Eye (tissue), 1 donor: ENCODE measurements at places on chromosomes 1 and 21.
A peak's percentile ranks its signal among the peaks of the same experiment; 100 is the strongest.

- DNase-seq: peak; percentile 50
Observed at GRCh38 chr1:48688102-48688760, 88.5 kb downstream of the BEND5 start.

DNA sequence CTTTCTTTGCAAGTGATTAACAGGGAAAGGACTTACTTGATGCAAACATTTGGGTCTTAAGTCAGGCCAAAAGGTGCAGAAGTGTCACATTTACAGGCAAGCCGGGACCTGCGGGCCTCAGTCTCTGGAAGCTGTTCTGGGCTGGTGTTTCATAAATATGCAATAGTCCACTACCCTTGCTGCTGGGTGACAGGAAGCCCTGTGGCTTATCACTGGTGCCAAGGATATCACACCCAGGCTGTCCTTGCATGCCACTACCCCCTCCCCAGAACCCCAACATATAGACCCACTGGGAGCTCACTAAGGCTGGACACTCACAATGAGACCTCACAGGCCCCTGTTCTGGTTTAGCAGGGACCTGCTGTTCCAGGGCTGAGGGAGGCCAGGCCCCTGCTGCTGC is 3.4 kb upstream of the LEFTY2 start:
- no peak for DNase-seq

- no peak for DNase-seq
Observed at GRCh38 chr1:217026531-217026930, 303.3 kb upstream of the ESRRG start.

DNA sequence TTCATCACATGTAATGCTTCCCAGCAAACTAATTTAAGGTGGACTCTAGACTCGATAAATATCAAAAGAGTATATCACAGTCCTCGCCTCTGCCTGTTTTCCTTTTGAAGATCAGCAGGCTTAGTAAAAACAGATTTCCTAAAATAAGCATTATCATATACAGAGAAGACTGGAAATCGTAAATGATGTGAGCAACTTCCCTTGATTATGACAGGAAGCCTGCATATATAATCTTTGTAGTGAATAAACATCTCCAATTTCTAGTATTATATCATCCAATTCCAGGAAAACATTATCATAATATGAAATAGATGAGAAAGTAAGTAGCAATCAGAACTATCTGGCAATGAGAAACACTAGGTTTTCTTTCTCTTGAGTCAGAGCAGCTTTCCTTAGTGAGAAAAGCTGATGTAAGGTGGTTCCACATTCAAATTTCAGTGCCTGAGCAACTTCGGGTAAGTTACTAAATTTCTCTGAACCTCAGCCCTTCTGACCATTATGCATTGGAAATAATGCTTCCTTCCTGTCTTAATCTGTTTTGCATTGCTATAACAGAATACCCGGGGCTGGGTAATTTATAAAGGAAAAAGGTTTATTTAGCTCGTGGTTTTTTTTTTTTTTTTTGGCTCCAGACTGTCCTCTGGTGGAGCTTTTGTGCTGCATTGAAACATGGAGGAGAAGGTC is 12.6 kb upstream of the POU2F1 start:
- DNase-seq: no peak

- peak; percentile 29 for DNase-seq
Observed at GRCh38 chr1:9269078-9269501, 23.6 kb upstream of the SPSB1 start.

GRCh38 chr1:111141245-111142220 is 1.5 kb downstream of the CEPT1 start:
- DNase-seq: no peak

- DNase-seq: no peak
Observed at GRCh38 chr1:75811211-75811981, 14.7 kb downstream of the MSH4 start.

GRCh38 chr1:64917907-64918306 is 48.4 kb downstream of the JAK1 start:
- no peak for DNase-seq

DNA sequence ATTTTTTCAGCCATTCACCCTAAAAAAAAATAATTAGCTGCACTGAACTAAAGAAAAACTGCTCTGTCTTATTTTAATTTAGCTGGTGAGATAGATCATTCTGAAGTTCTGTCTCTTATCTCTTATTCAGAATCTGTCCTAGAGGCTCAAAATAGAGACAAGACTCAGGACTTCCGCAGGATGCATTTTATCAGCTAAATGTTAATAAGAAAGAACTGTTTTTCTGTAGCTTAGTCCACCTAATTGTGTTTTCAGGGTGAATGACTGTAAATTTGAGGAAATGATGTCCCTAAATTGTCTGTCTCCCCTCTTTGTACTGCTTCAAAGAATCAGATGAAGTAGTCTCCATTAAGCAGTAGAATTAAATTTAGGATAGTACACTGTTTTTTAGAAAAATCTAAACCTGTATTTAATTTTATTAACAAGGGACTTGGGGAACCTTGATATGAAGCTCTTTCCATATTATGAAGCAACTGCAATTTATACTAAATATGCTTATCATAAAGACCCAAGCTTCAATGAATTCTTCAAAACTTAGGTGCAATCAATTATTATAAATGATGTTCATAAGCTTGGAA is 671.9 kb downstream of the RWDD3 start:
- no peak for DNase-seq

GRCh38 chr21:32682696-32683474 is 44.9 kb downstream of the SYNJ1 start:
- DNase-seq: no peak

- no peak for DNase-seq
Observed at GRCh38 chr1:210340311-210340710, 11.6 kb downstream of the HHAT start.

DNA sequence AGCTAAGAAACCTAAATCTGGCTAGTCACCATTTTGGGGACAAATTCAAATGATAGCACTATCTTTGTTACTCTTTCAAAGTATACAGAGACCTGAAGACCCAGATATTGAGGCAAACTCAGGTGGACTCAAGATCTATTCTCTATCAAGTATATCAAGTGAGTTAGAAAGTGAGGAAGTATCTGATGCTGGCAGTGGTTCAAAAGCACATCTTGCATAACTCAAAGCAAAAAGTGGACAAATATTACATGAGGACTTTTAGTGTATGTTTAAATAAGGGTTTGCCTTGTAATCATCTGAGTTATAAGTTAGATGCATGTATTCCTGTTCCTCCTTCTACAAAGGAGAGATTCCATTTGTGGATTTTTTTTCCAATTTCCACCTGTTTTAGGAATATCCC is 338.4 kb downstream of the DISC1 start:
- no peak for DNase-seq

- DNase-seq: peak; percentile 58
Observed at GRCh38 chr1:116825207-116825719, 71.0 kb downstream of the CD2 start.

GRCh38 chr1:40625076-40625475 is 40.4 kb downstream of the RIMS3 start:
- DNase-seq: no peak

GRCh38 chr1:40732756-40733301 is 41.3 kb downstream of the NFYC start:
- DNase-seq: no peak

- no peak for DNase-seq
Observed at GRCh38 chr1:30879126-30879786, 29.3 kb downstream of the SDC3 start.

- no peak for DNase-seq
Observed at GRCh38 chr1:206760590-206760989, 10.0 kb upstream of the IL19 start.

DNA sequence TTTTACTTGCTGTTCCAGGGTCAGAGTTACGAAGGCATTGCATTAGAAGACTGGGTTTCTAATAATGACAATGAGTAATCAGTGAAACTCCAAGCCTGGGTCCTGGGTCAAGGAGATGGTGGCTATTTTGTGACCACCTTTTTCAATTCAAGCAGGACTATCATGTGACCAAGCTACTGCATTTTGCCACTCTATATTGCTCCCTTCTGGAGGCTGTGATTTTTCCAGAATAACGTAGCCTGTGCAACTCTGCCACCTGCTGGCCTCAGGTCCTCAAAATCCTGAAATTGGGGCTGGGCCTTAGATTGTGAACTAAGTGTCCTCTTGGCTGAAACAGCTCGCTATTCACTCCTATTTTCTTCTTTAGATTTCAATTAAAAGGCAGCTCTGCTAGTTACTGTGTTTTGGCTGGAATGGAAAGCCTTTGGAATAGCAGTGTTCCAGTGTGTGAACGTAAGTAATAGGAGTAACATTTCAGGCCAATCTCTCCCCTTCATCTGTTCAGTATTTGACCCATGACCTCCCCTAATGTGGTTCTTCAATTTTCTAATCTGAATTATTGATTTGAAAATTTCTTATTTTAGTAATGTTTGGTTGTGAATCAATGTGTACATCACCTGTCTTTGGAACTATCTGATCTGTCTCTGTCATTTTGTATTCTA is 52.9 kb upstream of the CD46 start:
- DNase-seq: peak; percentile 85

- no peak for DNase-seq
Observed at GRCh38 chr1:51818487-51818886, 60.0 kb downstream of the NRDC start.

DNA sequence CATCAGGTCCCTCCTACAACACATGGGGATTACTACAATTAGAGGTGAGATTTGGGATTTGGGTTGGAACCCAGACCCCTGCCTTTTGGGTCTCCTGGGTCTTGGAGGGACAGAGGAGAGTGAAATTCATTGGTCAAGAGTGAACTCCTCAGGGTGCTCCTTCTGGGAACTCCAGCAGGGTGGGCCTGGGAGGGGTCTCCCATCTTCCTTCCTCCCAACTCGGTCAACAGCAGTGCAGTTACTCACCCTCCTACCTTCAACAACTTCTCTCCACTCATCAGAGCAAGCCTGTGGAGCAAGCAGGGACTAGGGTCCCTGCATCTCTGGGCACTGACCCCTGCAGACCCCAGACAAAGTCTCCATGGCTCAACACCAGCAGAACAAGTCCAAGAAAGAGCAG is 89.3 kb upstream of the TMPRSS2 start:
- DNase-seq: no peak

GRCh38 chr1:59384443-59384842 is 87.5 kb downstream of the FGGY start:
- DNase-seq: no peak

GRCh38 chr1:237108297-237109040 is 66.5 kb downstream of the RYR2 start:
- no peak for DNase-seq

GRCh38 chr1:32353886-32354570 is 8.3 kb downstream of the FAM229A start:
- DNase-seq: no peak

GRCh38 chr1:29889776-29890175 is 653.5 kb downstream of the PTPRU start:
- no peak for DNase-seq

GRCh38 chr1:243848858-243849420 is 1.1 kb downstream of the AKT3 start:
- peak; percentile 85 for DNase-seq

- peak; percentile 83 for DNase-seq
Observed at GRCh38 chr1:207910591-207911354, at the start of gene CD34. Gene CD34 (minus strand): TSS chr1:207911125. CDS start chr1:207911080, 45 bp downstream.

DNA sequence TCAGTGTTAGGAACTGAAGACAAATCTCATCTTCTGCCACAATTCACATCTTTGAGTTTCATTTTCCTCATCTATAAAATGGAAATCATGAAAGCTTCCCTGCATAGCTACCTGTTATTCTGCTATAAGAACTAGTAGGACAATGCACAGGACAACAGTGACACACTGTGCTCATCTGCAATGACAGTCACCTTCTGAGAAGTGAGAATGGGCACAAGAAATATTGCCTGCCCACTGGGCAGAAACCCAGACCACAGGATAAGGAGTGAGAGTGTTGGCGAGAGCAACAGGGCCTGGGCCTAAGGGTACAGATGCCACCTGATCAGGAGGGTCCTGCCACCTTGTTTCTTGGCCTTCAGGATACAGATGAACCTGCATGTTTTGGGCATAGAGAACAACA is 23.3 kb upstream of the ARTN start:
- no peak for DNase-seq

- DNase-seq: no peak
Observed at GRCh38 chr1:209505044-209505443, 78.5 kb upstream of the CAMK1G start.

- DNase-seq: no peak
Observed at GRCh38 chr1:159122005-159122621, 45.5 kb upstream of the AIM2 start.

GRCh38 chr1:24878045-24878444 is 52.0 kb downstream of the RUNX3 start:
- no peak for DNase-seq

- no peak for DNase-seq
Observed at GRCh38 chr21:28636752-28637691, 355.7 kb downstream of the LTN1 start.

- peak; percentile 37 for DNase-seq
Observed at GRCh38 chr1:205028924-205029323, 14.1 kb upstream of the CNTN2 start.
